ENCODE measurements at places on chromosomes 7 and 10. TPM values are rescaled to one million over a fixed set of nuclear protein-coding genes. Genes with fewer than 3 reads are reported as not detected.

- DNase-seq = no peak
These were observed 554.9 kb upstream of the NRP1 start for GRCh38 chr10:33889371-33889770.

GRCh38 chr10:77504196-77504872, 133.3 kb downstream of the KCNMA1 start:
- DNase-seq = no peak

DNA sequence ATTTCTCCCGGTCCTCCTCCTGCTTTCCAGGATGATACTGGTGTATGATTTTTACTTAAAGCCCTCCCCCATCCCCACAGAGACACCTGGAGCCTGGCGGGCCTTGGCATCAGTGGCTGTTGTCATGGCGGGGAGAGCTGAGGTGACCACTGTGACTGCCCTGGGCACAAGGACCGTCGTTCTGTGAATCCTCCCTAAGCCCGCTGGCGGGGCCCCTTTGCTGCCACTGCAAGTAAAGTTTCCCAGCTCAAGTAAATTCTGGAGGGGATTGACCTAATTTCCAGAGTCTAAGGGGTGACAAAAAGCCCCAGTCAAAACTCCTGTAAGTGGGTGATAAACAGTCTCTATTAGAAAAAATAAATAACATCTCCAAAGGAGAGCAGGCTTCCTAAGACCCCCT, 393.2 kb upstream of the PODXL start:
- DNase-seq = no peak

- DNase-seq = no peak
These were observed 150.4 kb upstream of the GNAI1 start for GRCh38 chr7:79984210-79984609.

GRCh38 chr10:19788902-19789301, 27.3 kb upstream of the PLXDC2 start:
- DNase-seq = peak; percentile 51

DNA sequence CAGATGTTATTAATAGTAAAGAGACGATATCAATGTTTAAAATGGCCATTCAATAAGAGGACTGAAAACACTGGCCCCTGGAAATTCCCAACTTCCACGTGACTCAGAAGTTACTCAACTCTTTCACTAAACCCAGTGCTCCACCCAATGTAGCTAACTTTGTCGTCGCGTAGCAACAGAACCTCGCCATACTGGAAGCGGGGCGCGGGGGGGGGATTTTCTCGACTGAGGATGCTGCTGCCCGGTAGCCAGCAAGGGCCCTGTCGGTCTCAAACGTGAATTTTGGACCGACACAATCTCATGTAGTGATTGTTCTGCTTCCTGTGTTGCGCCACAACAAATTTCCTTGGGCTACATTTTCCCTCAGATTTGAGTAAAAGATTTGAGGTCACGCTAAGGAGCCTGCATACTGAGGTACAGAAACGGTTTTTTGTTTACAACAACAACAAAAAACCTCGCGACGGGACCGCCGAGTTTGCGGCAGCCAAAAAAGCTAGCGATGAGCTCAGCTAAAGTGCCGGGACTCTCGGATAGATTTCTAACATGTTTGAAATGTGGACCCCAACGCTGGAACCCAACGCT, 977 bp upstream of the SFR1 start:
- DNase-seq = peak; percentile 97

DNA sequence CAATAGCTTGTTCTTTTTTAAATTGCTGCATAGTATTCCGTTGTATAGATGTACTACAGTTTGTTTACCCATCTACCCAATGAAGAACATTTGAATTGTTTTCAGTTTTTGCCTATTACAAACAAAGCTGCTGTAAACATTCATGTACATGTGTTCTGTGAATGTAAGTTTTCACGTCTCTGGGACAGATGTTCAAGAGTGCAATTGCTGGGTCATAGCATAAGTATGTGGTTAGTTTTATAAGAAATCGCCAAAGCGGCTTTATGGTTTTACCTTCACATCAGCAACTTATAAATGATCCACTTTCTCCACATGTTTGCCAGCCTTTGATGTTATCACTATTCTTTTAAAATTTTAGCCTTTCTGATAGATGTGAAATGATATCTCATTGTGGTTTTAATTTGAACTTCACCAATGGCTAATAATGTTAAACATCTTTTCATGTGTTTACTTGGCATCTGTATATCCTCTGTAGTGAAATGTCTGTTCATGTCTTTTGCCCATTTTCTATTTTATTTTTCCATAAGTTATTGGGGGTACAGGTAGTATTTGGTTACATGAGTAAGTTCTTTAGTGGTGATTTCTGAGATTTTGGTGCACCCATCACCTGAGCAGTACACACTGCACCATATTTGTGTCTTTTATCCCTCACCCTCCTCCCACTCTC, 73.5 kb downstream of the TBXAS1 start:
- no peak for DNase-seq

DNA sequence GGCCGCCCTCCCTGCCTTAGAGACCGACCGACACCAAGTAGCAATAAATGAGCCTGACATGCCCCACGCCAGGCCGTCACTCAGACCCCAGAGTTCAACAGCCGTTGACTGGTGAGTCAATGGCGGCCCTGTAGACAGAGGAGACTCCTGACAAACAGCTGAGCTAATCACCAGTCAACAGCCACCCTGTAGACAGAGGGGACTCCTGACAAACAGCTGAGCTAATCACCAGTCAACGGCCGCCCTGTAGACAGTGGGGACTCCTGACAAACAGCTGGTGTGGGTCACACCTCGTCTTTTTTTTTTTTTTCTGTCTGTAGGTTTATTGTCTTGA, 16.9 kb upstream of the KNDC1 start:
- no peak for DNase-seq

- DNase-seq = no peak
These were observed 7.6 kb upstream of the STN1 start for GRCh38 chr10:103925591-103925990.

DNA sequence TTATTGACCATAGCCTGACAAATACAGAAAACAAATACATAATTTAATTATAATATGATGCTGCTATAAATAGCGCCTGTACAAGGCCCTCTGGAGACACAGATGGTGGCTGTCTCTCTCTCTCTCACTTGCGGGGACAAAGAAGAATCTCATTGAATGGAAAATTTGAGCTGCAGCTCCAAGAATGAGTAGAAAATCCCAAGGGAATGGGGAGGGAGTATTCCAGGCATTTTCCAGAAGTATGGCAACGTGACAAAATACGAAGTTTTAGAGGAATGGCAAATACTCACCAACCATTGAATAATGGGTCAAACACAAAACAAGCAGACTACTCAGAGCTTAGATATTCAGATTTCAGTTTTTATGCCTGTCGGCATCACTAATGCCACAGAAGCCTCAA, 179.9 kb downstream of the NRP1 start:
- DNase-seq = no peak

GRCh38 chr7:128876127-128876526, 13.5 kb downstream of the ATP6V1F start:
- DNase-seq = no peak

OR2A5 gene
- not detected for total RNA-seq

FAM25G gene
- not detected for total RNA-seq

CTAGE8 gene
- 1.4 TPM for total RNA-seq

OGA gene
- total RNA-seq = 112 TPM
